ENCODE measurements at places on chromosomes 5 and 9. TPM values are rescaled to one million over a fixed set of nuclear protein-coding genes. Genes with fewer than 3 reads are reported as not detected.

DNA sequence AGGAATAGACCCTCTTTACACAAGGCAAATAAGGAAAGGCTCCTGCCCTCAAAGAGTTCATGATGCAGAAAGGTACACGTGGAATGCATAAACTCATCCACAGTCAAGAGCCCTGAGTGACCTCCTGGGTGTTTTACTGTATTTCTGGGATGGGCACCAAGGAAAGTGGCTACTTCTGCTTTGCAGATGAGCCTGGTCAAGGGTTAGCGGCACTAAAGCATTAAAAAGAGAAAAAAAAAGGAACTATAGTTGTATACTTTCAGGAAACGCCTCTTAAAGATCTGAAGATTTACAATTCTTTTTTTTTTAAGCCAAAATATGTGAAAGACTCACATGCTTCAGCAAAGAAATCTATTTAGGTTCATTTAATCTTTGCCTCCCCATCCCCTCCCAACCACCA, 366.2 kb upstream of the PDE4D start:
- no peak for DNase-seq

- DNase-seq = peak; percentile 64
Measured at GRCh38 chr9:35658968-35659220, 802 bp downstream of the CCDC107 start.

DNA sequence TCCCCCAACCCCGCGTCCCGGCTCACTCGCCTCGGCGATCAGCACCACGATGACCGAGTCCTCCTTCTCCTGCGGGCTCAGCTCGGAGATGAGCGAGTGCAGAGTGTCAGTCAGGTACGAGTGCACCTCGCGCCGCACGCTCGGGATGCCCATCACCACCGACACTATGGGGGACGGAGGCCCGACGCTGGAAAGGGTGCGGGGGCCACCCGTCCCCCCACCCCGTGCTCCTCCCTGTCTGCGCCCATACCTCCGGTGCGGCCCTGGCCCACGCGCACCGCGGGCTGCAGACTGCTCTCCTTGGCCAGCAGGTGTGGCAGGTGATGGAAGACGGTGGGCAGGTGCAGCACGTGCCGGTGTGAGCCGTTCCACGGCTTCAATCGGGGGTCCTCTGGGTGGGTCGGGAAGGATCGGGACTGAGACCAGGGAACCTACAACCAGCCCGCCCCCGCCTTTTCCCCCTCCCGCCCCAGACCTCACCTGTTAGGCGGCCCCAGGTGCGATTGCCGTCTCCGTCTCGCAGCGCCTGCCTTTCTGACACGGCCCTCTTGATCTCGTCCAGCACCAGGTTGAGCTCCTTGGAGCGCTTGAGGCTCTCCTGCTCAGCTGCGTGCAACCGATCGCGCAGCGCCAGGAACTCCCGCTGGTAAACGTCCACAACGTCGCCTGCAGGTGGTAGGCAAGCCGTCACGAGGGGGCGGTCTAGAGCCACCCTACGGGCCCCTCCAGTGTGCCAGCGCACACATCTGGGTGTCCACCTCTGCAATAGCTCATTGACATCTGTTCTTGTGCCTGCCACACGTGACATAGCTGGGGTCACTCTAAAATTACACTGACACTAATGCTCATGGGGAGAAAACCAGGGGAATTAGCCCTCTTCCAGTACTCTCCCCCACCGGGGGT, 5.1 kb downstream of the MGAT4B start:
- peak; percentile 87 for DNase-seq

GRCh38 chr5:82512025-82512424, 233.9 kb upstream of the RPS23 start:
- DNase-seq = no peak

Gene COL15A1
- 49.4 TPM for total RNA-seq

Gene CCDC171
- 2.5 TPM for total RNA-seq

- no peak for DNase-seq
Measured at GRCh38 chr9:91359734-91360470, 1.8 kb downstream of the AUH start.

DNA sequence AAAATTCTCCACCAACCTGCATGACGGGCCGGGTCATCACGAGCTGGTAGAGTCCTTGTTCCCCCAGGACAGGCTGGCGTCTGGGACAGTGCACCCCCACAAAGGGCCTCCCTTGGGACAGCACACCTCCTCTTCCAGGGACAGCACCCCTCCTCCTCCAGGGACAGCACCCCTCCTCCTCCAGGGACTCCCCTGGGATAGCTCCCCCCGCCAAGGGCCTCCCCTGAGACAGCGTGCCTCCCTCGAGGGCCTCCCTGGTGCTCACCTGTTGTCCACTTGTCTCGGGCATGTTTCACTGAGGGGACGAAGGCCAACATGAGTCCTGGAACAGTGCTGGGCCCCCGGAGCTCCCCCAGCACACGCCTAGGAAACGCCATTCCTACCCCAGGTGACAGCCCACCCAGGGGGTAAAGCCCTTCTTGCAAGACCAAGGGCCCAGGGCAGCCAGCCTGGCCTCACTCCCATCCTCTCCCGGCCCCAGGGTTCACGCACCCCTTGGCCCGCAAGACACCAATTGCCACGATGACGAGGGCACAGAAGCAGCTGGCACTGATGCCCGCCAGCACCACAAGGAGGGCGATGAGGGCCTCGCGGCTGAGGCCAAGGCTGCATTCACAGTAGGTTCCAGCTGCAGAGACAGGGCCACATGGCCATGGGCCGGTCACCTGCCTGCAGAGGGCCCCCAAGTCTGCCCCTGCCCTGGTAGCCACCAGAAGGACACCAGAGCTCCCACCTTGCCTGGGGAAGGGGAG, 531 bp downstream of the TMEM210 start:
- no peak for DNase-seq

DNA sequence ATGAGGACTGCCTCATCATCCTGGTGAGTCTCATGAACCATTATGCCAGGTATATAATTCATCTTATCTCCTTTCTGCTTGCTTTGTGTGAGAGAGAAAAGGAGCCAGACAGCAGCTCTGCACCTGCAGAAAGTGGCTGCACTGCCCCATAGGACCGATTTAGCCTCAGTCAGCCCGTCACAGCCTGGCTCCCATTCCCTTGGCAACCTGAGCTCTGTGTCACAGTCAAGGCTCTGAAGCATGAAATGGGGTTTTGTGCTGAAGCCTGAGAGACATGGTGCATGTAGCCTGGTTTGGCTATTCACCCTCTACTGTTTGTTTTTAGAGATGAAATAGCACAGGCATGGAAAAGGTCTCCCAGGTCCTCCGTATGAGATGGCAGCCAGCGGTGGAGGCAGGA, 198.3 kb downstream of the KCTD16 start:
- no peak for DNase-seq

DNA sequence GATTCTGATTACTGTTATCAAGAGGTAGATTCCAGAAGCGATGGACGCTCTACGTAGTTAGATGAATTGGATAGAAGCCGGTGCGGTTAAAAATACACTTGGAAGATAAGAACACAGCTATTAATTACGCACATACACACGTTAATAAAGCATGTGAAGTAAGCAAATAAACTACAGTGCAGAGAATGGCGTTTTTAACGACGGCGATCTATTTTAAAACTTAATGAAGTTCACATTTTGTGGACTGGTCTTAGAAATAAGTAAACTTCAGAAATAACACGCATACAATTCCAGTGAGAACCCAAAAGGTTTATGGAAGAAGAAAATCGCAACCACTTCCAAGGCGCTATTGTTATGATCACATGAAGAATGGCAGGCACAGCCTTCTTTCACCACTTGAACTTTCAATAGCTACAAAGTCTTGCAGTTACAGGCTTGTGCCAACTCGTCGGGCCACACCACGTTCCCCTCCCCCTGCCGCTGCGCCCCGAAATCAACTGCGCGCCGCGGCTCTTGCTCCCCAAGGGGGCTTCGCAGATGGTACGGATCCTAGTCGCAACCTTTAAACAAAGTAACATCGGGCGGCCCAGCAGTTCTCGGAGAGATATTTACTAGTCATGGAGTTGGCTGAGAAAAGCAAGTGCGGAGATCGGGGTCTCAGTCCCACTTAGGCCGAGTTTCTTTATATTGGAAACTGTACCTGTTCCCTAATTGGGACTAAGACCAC, 866 bp upstream of the SEMA6A start:
- no peak for DNase-seq

- DNase-seq = no peak
Measured at GRCh38 chr9:71780953-71781352, 12.6 kb upstream of the CEMIP2 start.

- no peak for DNase-seq
Measured at GRCh38 chr5:140194662-140195061, 19.7 kb downstream of the CYSTM1 start.

All from cardiac septum (tissue), 1 donor.